ENCODE measurements at places on chromosomes 3 and 15. TPM values are rescaled to one million over a fixed set of nuclear protein-coding genes. Genes with fewer than 3 reads are reported as not detected.

DNA sequence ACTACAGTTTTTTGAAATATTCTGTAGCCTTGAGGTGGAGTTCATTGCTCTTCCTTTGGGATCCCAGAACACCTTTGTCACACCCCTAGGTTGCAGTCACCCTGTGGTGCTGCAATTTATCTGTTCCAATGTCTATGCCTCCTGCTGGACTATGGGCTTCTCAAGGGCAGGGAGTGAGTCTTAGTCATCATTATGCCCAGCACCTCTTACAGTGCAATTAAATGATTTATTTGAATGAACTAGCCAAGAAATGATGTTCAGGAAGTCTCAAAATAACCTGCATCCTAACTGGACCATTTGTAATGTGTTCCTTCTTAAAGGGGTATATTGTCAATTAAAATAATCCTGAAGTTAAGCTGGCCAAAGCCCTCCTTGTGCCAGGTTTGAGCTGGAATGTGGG, 28.5 kb downstream of the SHC4 start:
- no peak for DNase-seq

GRCh38 chr15:80620141-80620540, 75.0 kb upstream of the ABHD17C start:
- DNase-seq = no peak

DNA sequence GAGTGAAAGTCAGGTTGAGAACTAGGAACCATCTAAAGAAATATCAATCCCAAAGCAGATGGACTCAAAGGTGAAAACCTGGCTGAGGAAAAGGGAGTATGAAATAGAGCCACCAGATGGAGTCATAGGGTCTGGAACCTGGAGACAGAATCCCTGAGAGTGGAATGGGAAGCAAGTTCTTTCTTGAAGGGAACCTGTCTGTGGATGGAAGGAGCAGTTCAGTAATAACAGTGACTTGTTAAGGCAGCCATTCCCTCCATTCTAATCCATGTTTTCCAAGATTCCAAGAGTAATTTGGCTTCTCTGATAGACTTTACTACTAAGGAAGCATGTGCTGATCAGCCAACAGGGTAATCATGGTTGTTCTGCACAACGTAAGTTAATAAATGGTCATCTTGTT, 22.5 kb upstream of the AQP9 start:
- no peak for DNase-seq

DNA sequence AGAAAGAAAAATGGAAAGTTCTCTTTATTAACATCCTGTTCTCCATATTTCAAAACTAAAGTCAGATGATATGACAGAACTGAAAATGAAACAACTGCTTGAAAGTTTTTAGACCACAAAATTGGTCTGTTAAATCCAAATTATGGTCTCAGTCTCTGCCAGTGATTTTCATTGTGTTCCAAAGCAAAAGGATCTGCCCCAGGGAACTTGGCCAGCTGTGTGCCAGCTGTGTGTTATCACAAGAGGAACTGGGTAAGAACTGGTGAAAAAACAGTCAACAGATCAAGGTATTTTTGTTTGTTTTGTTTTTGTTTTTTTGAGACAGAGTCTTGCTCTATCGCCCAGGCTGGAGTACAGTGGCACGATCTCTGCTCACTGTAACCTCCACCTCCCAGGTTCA, 323.3 kb downstream of the CTNNB1 start:
- DNase-seq = peak; percentile 11

- DNase-seq = no peak
These were observed 136.3 kb downstream of the PLD1 start for GRCh38 chr3:171673951-171674350.

IGF2BP2 gene
- total RNA-seq = 3.6 TPM

Data from CD4-positive, CD25-positive, alpha-beta regulatory T cell (primary cell).